ENCODE measurements at places on chromosomes 2 and 18. TPM values are rescaled to one million over a fixed set of nuclear protein-coding genes. Genes with fewer than 3 reads are reported as not detected.

The MOGAT1 gene
- not detected for polyA plus RNA-seq

The PELI1 gene
- polyA plus RNA-seq: 23.9 TPM

The ACP1 gene
- polyA plus RNA-seq: 158 TPM

The NFATC1 gene
- 63.2 TPM for polyA plus RNA-seq

The IL18RAP gene
- 0.55 TPM for polyA plus RNA-seq

The SH3BP4 gene
- 2.0 TPM for polyA plus RNA-seq

The FZD7 gene
- polyA plus RNA-seq: 0.19 TPM

The LAMA3 gene
- polyA plus RNA-seq: not detected

The GPR155 gene
- 1.6 TPM for polyA plus RNA-seq

The SPRED2 gene
- polyA plus RNA-seq: 0.94 TPM

The CD302 gene
- polyA plus RNA-seq: 0.11 TPM

The GAL3ST2 gene
- not detected for polyA plus RNA-seq

The NEURL3 gene
- not detected for polyA plus RNA-seq

The PRSS56 gene
- not detected for polyA plus RNA-seq

The TGFA gene
- polyA plus RNA-seq: 0.06 TPM

The EFHD1 gene
- 0.73 TPM for polyA plus RNA-seq

The C2orf78 gene
- polyA plus RNA-seq: not detected

The GPR39 gene
- not detected for polyA plus RNA-seq

The SLC5A7 gene
- not detected for polyA plus RNA-seq

The DES gene
- not detected for polyA plus RNA-seq

The C2orf15 gene
- 2.0 TPM for polyA plus RNA-seq
